ENCODE measurements at places on chromosomes 12 and 14.

DNA sequence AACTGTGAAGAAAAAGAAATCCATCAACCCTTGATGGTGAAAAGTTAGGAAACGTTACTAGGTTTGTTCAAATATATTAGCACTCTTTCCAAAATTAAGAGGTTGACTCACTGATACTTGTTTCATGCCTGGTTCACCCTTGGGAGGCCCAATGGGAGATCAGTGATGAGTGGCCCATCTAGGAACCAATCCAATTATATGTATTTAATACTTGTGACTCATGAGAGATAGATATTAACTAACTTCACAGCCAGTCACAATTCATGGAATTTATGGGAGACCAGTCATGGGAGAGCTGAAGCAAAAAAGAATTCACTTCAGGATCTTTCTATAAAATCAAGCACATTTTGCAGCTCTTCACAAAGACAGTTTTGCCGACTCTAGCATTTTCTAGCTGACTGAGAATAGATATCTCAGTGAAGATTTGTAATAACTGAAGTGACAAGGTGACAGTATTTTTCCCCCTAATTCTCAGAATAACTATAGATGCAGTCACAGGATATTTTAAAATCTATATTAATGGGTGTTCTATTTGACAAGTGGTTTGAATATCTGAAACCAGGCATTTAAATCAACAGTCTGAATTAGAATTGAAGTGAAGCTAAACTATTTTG is 230.2 kb downstream of the EPS8 start:
- DNase-seq: no peak

- DNase-seq: peak; percentile 18
Observed at GRCh38 chr12:121033625-121034349, 5.3 kb downstream of the OASL start.

- DNase-seq: no peak
Observed at GRCh38 chr12:128763395-128763794, 60.4 kb downstream of the SLC15A4 start.

GRCh38 chr12:34033628-34034296 is 11.5 kb downstream of the ALG10 start:
- peak; percentile 55 for DNase-seq

DNA sequence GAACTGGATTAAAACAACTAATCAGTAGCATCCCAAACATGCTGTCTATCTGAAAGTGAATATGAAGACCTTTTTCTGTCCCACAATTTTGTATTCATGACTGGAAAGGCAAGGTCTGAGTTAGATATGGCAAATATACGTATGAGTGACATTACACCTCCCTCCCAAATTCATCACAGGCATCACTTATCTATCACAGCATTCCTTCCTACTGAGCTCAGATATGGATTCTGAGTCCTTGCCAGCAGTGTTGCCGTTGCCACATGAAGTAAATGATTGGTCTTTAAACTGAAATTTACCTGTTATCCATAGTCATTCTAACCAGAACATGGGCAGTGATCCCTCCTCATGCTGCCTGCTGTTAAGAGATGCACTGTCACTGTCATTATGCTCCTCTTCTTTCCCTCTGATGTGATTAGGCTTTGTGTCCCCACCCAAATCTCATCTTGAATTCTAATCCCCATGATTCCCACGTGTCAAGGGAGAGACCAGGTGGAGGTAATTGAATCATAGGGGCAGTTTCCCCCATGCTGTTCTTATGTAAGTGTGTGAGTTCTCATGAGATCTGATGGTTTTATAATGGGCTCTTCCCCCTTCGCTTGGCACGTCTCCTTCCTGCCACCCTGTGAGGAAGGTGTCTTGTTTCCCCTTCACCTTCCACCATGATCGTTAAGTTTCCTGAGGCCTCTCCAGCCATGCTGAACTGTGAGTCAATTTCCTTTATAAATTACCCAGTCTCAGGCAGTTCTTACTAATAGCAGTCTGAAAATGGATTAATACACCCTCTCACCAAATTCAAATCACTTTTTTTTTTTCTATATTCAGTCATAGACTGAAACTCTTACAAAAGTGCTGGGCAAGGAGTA is 288.4 kb downstream of the NUAK1 start:
- no peak for DNase-seq

GRCh38 chr12:91384806-91385205 is 202.2 kb upstream of the DCN start:
- DNase-seq: no peak

- peak; percentile 94 for DNase-seq
Observed at GRCh38 chr12:22321638-22322037, 12.9 kb downstream of the ST8SIA1 start.

DNA sequence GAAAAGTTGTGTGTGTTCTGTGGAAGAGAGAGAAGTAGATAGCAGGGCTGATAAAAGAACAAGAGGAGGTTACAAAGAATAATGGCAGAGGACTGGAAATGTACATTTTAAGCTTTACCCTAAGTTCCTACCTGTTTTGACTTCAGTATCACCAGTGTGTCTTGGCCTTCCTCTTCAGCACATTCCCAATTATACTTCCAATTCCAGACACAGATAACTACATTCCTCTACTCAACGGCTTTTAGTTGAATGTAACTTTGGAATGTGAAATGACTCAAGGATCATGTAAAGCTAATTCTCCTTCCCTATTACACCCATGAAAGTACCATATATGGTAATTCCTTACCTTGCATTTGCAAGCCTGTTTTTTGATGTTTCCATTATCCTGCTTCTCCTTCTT is 5.0 kb downstream of the MGST1 start:
- no peak for DNase-seq

DNA sequence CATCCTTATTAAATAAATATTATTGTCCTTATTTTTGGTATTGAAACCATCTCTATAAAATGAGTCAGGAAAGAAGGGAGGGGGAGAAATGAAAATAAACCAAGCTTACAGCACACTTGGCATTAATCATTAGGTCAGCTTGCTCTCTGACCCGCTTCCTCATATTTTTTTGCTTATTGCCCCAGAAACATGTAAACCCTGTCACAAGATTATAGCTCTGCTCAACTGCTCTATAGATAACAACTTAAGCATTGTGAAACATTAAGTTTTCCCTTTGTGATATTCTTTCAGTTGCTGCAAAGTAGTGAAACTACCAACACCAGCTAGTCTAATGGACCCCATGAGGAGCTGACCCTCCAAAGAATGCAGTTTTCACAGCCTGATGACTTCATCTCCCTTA is 819.5 kb downstream of the SLC16A7 start:
- DNase-seq: no peak

DNA sequence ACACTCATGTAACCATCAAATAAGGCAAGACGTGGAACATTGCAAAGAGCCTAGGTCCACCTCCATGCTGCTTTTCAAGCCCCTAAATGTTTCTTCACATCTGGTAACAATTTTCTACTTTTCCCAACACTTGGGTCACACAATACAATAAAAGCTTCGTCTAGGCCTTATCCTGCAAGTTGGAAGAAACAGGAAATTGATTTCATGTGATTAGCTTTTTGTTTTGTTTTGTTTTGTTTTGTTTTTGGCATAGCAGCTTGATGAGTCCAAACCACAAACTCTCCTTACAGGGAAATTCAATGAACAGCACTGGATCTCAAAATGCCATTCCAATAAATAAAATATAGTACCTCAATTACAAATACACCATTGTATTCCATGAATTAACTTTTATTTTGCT is 19.3 kb downstream of the TAS2R50 start:
- DNase-seq: no peak

DNA sequence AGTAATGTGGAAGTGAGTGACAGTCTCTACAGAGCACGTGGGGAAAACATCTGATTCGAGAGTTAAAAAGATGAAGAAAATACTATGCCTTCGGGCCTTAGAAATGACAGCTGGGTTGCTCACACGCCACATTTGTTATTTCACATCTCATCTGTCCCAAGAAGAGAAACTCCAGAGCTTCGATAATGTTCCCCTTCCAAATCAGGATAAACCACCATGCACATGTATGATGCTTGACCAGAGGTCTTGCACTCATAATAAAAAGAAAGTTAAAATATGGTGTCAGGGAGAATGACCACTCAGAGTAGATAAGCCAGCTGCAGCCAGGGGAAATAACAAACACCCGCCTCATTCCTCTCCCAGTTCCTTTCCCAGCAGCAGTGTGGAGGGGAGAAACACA is 34.6 kb downstream of the NIN start:
- DNase-seq: no peak

- no peak for DNase-seq
Observed at GRCh38 chr14:77123381-77124325, 17.9 kb downstream of the ZDHHC22 start.

- DNase-seq: no peak
Observed at GRCh38 chr12:69981881-69982475, 157.0 kb downstream of the MYRFL start.

- peak; percentile 60 for DNase-seq
Observed at GRCh38 chr12:90909069-90909770, 45.8 kb downstream of the CCER1 start.

DNA sequence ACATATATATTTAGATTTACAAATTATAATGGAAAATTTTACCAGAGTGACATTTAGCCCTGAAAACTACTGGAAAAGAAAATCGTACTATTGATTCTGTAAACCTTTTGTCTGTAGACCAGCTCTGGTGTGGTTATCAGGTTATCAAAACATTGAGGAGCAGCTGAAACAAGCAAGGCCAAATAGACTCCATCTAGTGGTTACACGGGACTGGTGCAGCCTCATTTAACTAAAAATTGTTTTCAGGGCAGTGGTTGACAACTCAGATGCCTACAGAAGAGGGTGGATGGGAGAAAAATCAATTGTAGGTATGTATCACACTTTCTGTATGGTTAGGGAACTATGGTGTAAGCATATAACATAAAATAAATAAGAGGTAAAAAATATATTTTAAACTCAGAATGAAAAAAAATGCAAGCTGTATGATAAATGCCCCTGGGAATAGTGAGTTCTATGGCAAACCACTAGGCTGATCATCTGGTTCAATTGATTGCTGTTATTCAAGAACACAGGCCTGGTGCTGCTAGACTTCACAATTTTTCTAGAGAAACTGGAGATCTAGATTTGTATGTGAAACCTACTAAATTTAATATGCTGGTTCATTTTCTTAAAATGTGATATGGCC is 51.2 kb downstream of the ACSS3 start:
- DNase-seq: peak; percentile 59

DNA sequence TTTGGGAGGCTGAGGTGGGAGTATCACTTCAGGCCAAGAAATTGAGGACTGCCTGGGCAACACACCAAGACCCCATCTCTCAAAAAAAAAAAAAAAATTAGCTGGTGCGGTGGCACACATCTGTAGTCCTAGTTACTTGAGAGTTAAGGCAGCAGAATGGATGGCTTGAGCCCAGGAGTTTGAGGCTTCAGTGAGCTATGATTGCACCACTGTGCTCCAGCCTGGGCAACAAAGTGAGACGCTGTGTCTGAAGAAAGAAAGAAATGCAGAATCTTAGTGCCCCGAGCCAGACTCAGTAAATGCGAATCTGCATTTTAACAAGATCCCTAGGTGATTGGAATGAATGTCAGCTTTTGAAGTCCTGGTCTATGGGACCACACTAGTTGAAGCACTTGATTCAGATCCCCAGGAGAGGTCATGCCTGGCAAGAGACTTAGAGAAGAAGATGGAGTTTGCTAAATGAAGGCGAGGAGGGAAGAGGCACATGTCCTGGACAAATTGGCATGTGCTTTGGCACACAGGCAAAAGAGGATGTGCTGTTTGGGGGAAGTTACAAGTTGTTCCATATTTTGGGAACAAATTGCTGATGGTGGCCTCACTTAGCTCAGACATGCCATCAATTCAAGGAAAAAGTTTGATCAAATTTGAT is 56.6 kb downstream of the DRAM1 start:
- DNase-seq: no peak

DNA sequence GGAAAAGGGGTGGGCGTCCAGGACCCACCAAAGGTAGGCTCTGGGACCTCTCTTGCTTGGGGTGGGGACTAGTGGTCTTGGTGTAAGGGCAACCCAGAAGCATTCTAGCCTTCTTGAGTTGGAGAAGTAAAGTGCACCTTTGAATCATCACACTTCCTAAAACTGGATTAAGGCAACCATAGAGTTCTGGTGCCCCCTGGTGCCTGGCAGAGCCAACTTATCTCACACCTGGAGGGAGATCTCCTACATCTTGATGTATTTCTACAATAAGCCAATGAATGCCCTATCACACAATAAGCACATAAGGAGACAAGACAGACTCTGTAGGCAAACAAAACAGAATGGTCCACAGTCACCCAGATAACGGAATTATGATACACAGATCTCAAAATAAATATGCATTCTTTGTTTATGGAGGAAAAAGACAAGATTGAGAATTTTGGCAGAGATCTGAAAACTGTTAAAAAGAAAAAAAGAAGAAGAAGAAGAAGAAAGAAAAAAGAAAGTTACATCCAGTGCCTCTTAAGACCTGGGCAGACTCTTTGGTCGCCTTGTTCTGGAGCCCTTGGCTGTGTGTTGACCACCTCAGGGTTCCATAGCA is 95.9 kb upstream of the PPP2R5C start:
- peak; percentile 75 for DNase-seq

- DNase-seq: no peak
Observed at GRCh38 chr14:39320318-39320717, 86.6 kb downstream of the MIA2 start.

- no peak for DNase-seq
Observed at GRCh38 chr12:120134307-120134980, 17.9 kb upstream of the RAB35 start.

GRCh38 chr12:41277100-41277945 is 89.2 kb downstream of the PDZRN4 start:
- peak; percentile 74 for DNase-seq

DNA sequence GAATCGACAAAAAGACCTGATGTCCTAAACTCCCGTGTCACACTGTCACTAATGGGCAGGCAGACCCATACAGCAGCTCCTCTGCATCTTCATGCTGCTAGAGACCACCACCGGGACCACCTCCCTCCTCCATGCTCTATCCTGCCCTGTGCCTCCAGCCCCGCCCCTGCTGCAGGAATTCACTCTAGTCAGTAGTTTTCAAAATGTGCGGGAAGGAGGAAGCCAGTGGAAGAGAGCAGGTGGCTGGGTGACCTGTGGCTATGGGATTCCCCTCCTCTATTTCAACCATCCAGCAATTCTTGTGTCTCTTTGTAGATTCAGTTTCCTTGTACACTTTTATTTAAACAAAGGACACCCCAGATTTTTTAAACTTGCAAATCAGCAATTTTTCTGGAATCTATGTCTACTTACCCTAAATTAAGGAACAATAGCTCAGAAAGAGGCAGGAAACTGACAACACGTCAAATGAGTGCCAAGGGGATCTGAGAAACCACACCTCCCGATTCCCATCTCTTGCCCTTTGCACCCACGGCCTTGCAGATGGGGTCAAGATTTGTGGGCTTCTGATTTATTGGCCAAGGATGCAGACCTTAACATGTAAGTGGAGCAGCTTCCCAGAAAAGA is 20.4 kb upstream of the MAP1LC3B2 start:
- no peak for DNase-seq

- DNase-seq: peak; percentile 71
Observed at GRCh38 chr14:51652168-51653078, 713 bp downstream of the FRMD6 start.

- peak; percentile 43 for DNase-seq
Observed at GRCh38 chr12:130013771-130014484, 110.1 kb upstream of the TMEM132D start.

DNA sequence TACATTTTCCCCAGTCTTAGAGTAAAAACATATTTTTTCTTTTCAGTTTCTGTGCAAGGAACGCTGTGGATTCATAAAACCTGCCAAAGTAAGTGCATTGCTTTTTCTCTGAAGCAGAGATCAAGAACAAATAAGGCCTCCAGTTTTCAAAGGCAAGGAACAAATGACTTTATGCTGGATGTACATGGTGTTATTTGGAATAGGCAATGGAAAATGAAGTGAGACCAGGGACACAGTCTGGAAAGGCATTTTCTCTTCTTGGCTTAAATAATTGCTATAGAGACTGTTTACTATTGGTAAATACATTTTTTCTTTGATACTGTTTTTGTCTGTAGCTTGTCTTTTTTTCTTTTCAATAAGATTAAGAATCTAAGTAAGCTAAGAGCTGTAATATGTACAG is 725.9 kb upstream of the MDGA2 start:
- no peak for DNase-seq

Measured in Kasumi-1 (cell line).